ENCODE measurements at places on chromosomes 2 and 18.

- DNase-seq: no peak
These were observed 70.8 kb downstream of the LRP2 start for GRCh38 chr2:169291517-169291916.

DNA sequence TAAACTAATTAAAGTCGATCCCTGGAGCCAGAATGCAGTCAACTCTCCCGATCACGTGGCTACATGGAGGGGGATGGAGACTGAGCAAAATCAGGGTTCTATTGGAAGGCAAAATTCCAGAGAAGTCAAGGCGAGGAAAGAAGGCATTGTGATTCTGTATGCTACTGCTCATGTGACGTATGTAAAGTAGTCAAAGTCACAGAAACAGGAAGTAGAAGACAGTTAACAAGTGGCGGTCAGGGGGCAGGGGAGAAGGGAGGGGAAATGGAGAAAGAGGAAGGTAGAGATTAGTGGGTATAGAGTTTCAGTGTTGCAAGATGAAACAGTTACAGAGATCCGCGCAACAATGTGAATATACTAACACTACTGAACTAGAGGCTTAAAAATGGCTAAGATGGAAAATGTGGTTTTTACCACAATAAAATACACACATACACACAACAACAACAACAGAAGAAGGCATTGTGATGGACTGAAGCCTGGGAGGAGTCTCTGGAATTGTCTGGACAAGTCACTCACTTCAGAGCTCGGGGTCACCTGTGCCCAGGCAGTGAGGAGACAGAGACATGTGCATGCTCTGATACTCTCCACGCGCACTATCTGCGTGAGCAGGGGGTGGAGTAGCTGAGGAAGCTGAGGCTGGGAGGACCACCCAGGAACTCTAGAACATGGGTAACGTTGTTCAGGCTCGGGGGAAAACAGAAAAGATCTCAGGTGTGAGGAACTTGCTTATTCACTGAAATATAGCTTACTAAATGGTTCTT is 89.9 kb upstream of the CDCA7 start:
- DNase-seq: no peak

DNA sequence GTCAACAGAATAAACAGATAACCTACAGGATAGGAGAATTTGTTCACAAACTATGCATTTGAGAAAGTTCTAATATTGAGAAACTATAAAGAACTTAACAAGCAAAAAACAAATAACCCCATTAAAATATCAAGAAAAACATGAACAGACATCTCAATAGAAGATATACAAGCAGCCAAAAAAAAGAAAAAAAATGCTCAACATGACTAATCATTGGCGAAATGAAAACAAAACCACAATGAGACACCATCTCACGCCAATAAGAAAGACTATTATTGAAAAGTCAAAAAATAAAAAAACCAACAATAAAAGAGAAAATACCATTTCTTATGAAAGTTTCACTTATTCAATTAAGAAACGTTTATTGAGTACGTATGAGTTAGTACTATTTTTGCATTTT is 800.5 kb downstream of the CBLN2 start:
- no peak for DNase-seq

DNA sequence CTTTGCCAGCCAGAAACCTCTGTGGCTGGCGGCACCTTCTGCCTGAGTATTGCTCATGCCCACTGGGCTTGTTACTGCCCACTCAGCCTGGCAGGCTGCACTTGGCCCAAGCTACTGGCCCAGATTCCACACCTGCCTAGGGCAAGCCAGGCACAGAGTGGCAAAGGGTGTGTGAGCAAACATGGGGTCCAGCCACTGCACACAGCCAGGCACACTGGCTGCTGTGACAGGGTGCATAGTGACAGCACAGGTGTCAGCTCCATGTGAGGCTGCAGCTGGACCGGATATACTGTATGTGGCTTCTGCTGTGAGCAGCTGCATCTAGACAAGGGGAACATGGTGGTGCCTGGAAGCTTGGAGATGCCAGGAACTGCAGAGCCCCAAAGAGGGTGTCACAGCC is 113.9 kb downstream of the COPS8 start:
- no peak for DNase-seq

DNA sequence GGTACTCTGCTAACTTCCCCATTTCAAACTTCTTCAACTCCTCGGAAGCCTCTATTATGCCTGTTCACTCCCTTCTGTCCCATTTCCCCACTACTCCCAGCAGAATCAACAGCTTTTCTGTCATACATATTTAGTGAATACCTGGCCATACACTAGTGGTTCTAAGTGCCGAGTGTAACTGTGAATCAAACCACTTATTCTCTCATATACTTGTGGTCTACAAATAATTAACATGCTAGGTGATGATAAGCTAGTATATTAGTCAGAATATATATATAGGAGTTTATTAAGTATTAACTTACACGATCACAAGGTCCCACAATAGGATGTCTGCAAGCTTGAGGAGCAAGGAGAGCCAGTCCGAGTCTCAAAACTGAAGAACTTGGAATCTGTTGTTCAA is 150.7 kb downstream of the CCDC102B start:
- DNase-seq: no peak

- DNase-seq: no peak
These were observed 35.4 kb upstream of the MPPE1 start for GRCh38 chr18:11943551-11943950.

GRCh38 chr2:31411771-31412170 is 2.8 kb downstream of the XDH start:
- no peak for DNase-seq

DNA sequence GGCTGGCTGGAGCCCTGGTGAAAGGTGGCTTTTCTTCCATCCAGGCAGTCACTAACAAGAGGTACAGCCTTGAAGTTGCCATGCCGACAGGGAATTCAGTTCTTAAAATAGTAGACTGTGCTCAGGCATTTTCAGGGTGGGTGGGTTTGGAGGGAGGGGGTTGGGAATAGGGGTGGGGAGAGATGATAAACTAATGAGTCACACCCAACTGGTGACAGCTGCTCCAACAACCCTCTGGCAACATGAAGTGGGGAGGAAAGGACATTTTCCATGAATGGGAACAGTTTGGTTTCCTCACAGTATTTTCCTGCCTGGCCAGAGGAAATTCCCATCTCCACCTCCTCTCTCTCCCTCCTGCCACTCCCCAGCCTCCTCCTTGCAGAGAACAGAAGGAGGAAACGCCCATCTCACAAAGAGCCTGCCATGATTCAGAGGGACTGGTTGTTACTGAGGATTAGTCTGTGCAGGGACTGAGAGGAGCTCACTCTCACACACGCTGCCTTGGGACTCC is 113.0 kb upstream of the SLC1A4 start:
- DNase-seq: peak; percentile 23

DNA sequence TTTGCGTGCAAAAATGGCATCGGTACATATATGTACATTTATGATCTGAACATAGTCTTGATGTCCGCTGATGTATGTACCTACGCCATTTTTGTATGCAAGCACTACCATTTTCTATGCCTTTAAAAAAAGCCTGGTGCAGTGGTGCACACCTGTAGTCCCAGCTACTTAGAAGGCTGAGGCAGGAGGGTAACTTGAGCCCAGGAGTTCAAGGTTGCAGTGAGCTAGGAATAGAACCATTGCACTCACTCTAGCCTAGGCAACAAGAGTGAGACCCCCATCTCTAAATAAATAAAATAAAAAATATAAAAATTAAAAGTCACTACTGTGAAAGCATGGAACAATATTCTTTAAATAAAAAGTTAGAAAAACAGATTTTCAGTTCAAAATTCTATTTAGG is 16.7 kb downstream of the RAB1A start:
- DNase-seq: no peak

GRCh38 chr2:242098445-242099128 is 229.1 kb downstream of the RTP5 start:
- no peak for DNase-seq

DNA sequence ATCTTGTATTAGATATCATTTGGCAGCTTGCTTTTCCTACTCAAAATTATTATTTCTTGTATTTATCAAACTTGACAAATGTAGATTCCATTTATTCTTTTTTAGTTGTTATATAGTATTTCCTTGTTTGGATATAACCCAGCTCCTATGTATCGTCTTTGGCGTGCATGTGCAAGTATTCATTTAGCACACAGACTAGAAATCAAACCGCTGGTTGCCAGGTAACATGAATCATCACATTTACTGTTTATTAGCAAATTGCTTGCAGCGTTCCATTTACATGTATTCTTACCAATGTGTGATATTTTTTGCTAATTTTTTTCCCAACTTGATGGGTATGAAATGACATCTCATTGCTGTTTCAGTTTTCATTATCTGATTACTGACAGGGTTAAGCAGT is 2089.7 kb upstream of the CELF4 start:
- DNase-seq: no peak

- no peak for DNase-seq
These were observed 19.7 kb upstream of the DCTN1 start for GRCh38 chr2:74399785-74400184.

DNA sequence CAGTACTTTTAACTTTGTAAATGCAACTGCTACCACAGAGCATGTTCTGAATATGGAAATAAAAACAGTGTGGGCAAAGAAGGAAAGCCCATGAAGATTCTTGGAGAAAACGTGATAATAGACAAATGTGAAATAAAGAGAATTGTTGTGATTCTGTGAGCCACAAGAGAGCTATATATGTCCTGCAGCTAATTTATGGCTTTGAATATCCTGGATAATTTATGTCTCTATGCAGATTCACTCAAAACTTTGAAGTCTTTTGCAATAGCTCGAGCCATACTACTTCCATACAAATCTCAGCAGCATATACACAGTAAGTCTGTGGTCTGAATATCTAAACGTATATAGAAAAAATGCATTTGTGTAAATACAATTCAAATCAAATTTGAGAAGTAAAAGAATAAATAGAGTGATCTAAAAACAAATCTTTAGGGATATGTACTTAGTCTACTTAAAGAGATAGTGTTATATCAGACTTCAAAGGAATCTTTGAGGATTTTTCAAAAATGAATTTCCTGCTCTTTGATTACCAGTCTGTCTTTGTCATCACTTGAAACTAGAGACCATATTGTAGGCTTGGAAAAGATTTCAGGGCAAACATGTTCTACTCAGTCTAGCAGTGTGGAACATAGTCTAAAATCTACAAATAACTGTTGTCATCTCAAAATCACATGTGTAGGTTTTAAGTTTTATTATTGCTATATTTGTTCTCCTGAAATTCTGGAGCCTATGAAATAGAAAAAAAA is 107.1 kb downstream of the CSRNP3 start:
- DNase-seq: no peak

GRCh38 chr2:37268111-37268510 is 36.7 kb downstream of the NDUFAF7 start:
- no peak for DNase-seq
